A375 (cell line): ENCODE measurements at places on chromosomes 5 and 9. TPM values are rescaled to one million over a fixed set of nuclear protein-coding genes. Genes with fewer than 3 reads are reported as not detected.

LRRC19 gene
- total RNA-seq: not detected in 2 replicates

PRLR gene
- total RNA-seq: 0.04 and 0.16 TPM in 2 replicates

MARCOL gene
- total RNA-seq: not detected in 2 replicates

C5orf52 gene
- total RNA-seq: not detected in 2 replicates

GZMA gene
- not detected in 2 replicates for total RNA-seq

RGS7BP gene
- total RNA-seq: not detected in 2 replicates

UBQLN1 gene
- 108 and 113 TPM in 2 replicates for total RNA-seq

HTR1A gene
- not detected in 2 replicates for total RNA-seq
